Smooth muscle cell of the pulmonary artery (primary cell): ENCODE measurements at places on chromosomes 7 and 10. TPM values are rescaled to one million over a fixed set of nuclear protein-coding genes. Genes with fewer than 3 reads are reported as not detected.

TAS2R38 gene
- not detected in 2 replicates for total RNA-seq

TAS2R3 gene
- 2.0 and 2.4 TPM in 2 replicates for total RNA-seq

SPDYE5 gene
- not detected in 2 replicates for total RNA-seq

ANKRD2 gene
- 0.33 and 1.1 TPM in 2 replicates for total RNA-seq

PRR15 gene
- total RNA-seq = 0.20 and 0.39 TPM in 2 replicates

SUGCT gene
- total RNA-seq = 8.4 and 18.9 TPM in 2 replicates

SEMA4G gene
- 2.2 and 3.0 TPM in 2 replicates for total RNA-seq

KCP gene
- total RNA-seq = 0.69 and 0.78 TPM in 2 replicates

KBTBD2 gene
- 31.4 and 36.4 TPM in 2 replicates for total RNA-seq

VCL gene
- total RNA-seq = 215 and 286 TPM in 2 replicates

SPAM1 gene
- total RNA-seq = not detected in 2 replicates

AKR1D1 gene
- total RNA-seq = 0.07 TPM in 1 of 2 replicates, not detected in the other

HOXA10 gene
- total RNA-seq = 0.78 TPM in 1 of 2 replicates, not detected in the other

ACSL5 gene
- 1.0 and 1.4 TPM in 2 replicates for total RNA-seq

ADCYAP1R1 gene
- total RNA-seq = not detected in 2 replicates

RFC2 gene
- total RNA-seq = 8.3 and 8.9 TPM in 2 replicates
